ENCODE measurements at places on chromosomes 5 and 9. TPM values are rescaled to one million over a fixed set of nuclear protein-coding genes. Genes with fewer than 3 reads are reported as not detected.

Gene KCNT1
- total RNA-seq: not detected

Gene NTNG2
- total RNA-seq: 2.5 TPM

Gene FOXD4L6
- 0.30 TPM for total RNA-seq

Gene FOXD1
- total RNA-seq: 0.54 TPM

Gene IRX2
- total RNA-seq: not detected

Gene EIF4EBP3
- total RNA-seq: 7.3 TPM

Gene PCDHGC4
- total RNA-seq: 7.0 TPM

Gene CENPK
- total RNA-seq: 31.5 TPM

Gene SPATA31A3
- not detected for total RNA-seq

Gene HIGD2A
- 146 TPM for total RNA-seq
